ENCODE measurements at places on chromosomes 11 and 22. TPM values are rescaled to one million over a fixed set of nuclear protein-coding genes. Genes with fewer than 3 reads are reported as not detected.

Gene CDKN1C
- 54.3 TPM for total RNA-seq

Gene PHLDA2
- not detected for total RNA-seq

Gene GLB1L3
- 7.1 TPM for total RNA-seq

Gene ARHGAP32
- total RNA-seq, result 9.2 TPM

Gene SLC17A6
- not detected for total RNA-seq

Gene MOV10L1
- 3.3 TPM for total RNA-seq

Gene IGF2
- 13.9 TPM for total RNA-seq

Gene KRTAP5-9
- 0.66 TPM for total RNA-seq

Gene FZD4
- 38.2 TPM for total RNA-seq

Gene PGGHG
- total RNA-seq, result 13.0 TPM

Gene CARD10
- 3.9 TPM for total RNA-seq

Gene PATE2
- not detected for total RNA-seq

Gene MUC5AC
- not detected for total RNA-seq

Gene HTR3B
- total RNA-seq, result not detected

Gene OR52A1
- total RNA-seq, result not detected

Gene PRR5L
- total RNA-seq, result 11.9 TPM

Gene FAT3
- total RNA-seq, result 1.2 TPM

Gene CCDC116
- total RNA-seq, result 0.41 TPM

Gene MS4A4A
- total RNA-seq, result 12.7 TPM

Gene DCHS1
- 23.9 TPM for total RNA-seq

Gene OR8A1
- total RNA-seq, result not detected

Gene ENTHD1
- total RNA-seq, result not detected

Gene OLFML1
- 7.1 TPM for total RNA-seq

Gene CSTPP1
- 16.8 TPM for total RNA-seq

Gene SLC37A2
- 5.8 TPM for total RNA-seq

Gene HEPN1
- total RNA-seq, result not detected

Gene C11orf87
- total RNA-seq, result not detected

Gene FAM118A
- total RNA-seq, result 18.8 TPM

Gene ASCL2
- not detected for total RNA-seq

Gene MS4A5
- not detected for total RNA-seq

Gene TESMIN
- total RNA-seq, result not detected

Gene MN1
- 8.6 TPM for total RNA-seq

Gene POU2AF3
- 2.5 TPM for total RNA-seq

Gene MMP10
- not detected for total RNA-seq

Gene KCNJ1
- total RNA-seq, result not detected

Gene CSRP3
- total RNA-seq, result not detected

Gene SSH3
- 20.0 TPM for total RNA-seq

Gene OR5P2
- not detected for total RNA-seq

Gene TRPM5
- total RNA-seq, result not detected

Gene TMEM45B
- 1.4 TPM for total RNA-seq

Gene GAB2
- 16.4 TPM for total RNA-seq

Gene CARNS1
- total RNA-seq, result 0.36 TPM

Gene SHANK2
- total RNA-seq, result 8.0 TPM

Gene GAL
- total RNA-seq, result 11.8 TPM

Gene OR56A1
- total RNA-seq, result not detected

Gene GLB1L2
- total RNA-seq, result 108 TPM

Gene YPEL4
- 2.5 TPM for total RNA-seq

Gene P2RY6
- 1.2 TPM for total RNA-seq

Gene PANX2
- 0.36 TPM for total RNA-seq

Gene CD151
- 343 TPM for total RNA-seq

Gene OR2AG1
- total RNA-seq, result not detected

All from sigmoid colon (tissue), 7 donors.